CD4-positive, alpha-beta T cell treated with Interleukin-6 at 100 ng/mL for 8 hours (primary cell): ENCODE measurements at places on chromosomes 12 and 14.

DNA sequence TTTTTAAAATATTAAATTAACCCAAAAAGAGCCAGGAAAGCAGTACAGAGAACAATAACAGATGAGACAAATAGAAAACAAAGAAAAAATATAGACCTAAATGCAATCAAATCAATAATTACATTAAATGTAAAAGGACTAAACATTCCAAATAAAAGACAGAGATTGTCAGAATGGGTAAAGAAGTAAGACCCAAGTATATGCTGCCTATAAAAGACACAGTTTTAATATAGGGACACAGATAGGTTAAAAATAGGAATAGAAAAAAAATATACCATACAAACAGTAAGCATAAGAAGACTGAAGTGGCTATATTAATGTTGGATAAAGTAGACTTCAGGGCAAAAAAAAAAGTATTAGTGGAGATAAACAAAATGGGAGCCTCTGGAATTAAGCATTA, 163.1 kb upstream of the BCL2L14 start:
- no peak for DNase-seq

DNA sequence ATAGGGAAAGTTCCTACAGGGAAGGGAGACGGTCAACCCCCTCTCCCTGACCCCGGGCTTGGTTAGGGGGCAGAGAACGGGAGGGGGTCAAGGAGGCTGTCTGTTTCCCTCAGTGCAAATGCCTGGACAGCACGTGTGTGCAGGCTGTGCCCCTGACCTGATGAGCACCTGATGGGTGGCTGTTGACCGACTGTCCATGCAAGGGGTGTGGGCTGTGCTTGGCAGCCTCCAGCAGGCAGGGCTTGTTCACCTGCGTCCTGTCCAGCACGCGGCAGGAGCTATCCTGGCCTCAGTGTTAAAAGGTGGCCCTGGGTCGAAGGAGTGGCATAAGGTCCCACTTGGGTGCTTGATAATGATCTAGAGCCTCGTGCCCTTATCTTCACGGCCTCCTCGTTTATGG, 221.0 kb downstream of the CACNA1C start:
- DNase-seq, result no peak

DNA sequence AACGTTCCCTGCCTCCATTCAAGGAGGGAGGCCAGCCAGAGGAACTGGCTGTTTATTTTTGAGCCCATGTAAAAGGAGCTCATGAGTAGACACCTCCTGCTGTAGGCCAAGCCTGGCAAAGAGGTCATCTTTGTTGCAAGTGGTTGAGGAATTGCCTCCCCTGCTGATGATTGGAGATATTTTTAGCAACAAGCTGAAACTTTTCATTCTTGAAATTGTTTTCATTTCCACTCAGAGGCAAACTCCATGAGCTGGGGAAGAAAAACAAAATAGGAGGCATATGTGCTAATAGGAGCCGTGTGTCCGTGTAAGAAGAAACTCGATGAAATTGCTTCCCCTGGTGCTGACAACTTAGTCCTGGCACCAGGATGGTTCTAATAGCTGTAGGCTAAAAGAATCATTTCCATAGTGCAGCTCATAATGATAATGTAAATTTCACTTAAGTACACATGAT, 440.1 kb upstream of the FAR2 start:
- no peak for DNase-seq

DNA sequence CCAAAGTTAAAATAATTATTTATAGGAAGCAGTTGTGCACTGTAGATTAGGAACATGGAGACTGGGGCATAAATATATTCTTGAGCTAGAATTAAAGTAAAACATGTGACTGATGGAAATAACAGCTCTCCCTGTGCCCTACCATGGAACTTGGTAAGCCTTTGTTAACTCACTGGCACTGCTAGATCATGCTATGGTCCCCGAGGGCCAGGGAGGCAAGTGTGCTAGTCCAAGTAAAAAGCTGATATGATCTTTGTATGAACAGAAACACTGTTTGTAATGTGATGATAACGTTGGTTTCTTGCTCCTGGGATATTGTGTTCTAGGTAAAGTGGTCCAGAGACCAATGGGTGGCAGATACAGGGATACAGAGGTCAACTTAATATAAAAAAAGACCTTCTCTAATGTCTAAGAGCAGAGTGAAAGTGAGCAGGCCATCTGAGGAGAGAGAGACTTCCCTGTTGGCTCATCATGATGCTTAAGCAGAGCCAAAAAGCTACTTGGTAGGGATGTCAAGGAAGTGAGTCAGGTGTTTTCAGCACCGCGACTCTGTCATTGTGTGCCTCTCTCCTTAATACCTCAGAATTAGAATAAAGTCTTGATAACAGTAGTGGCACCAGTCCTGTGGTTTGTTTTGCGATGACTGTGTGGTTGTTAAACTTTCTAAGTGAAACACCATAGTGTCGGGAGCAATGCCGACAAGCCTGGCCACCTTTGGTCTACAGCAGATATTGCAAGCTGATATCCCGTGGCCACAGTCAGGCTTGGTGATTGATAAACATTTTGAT, 27.6 kb downstream of the BICD1 start:
- DNase-seq, result peak; percentile 48

DNA sequence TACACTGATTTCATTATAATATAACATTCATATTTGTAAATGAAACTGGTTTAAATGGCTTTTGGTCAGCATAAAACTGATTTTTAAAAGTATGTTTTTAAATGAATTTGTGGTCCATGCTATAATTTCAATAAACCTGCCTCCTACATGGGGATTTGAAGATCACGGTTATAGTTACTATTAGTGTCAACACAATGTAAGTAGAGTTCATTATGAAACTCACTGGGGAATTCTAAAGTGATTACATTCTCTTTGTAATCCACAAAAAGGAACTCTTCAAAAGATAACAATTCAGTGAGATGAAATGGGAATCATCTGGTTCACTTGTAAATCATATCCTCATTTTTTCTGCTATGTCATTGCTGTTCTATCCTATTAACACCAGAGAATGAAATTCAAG, 204.5 kb upstream of the G2E3 start:
- no peak for DNase-seq

DNA sequence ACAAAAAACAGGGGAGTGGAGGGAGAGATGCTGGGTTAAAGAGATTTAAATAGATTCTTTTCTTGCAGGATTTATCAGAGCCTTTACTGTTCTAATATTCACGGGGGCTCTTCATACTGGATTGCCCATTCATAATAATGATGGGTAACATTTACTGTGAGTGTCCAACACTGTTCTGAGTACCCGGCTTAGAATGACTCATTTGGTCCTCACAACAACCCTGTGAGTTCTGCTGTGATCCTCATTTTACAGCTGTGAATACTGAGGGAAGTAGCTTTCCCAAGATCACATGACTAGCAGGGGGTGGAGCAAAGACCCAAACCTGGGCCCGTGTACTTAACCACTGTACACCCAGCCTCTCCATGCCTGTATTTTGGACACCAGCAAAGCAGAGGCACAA, 113.4 kb downstream of the NT5DC3 start:
- no peak for DNase-seq

DNA sequence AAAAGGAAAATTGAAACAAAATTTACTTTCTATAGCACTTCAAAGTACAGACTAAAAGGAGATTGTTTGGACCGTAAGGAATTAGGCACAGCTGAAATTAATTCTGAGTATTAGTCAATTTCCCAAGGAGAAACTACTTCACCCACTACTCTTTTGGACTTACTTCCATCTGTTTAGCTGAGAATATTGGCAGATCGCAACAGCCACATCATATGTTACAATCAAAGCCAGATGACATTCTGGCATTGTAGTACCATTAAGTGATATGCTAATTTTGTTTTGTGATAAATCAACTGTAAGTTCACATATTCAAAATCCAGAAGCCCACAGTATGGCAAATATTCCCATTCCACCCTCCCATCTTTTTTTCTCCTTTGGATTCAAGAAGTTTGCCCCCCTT, 47.1 kb upstream of the ANKS1B start:
- no peak for DNase-seq
